Hematopoietic multipotent progenitor cell treated with erythropoietin and hydrocortisone succinate and interleukin-3 and kit ligand, for 15 days (in vitro differentiated cells): ENCODE measurements at places on chromosomes 2 and 18.

GRCh38 chr2:167404627-167405284 lies 516.5 kb downstream of the XIRP2 start:
- DNase-seq: no peak

- no peak for DNase-seq
Observed at GRCh38 chr2:239476029-239476756, 75.4 kb upstream of the HDAC4 start.

DNA sequence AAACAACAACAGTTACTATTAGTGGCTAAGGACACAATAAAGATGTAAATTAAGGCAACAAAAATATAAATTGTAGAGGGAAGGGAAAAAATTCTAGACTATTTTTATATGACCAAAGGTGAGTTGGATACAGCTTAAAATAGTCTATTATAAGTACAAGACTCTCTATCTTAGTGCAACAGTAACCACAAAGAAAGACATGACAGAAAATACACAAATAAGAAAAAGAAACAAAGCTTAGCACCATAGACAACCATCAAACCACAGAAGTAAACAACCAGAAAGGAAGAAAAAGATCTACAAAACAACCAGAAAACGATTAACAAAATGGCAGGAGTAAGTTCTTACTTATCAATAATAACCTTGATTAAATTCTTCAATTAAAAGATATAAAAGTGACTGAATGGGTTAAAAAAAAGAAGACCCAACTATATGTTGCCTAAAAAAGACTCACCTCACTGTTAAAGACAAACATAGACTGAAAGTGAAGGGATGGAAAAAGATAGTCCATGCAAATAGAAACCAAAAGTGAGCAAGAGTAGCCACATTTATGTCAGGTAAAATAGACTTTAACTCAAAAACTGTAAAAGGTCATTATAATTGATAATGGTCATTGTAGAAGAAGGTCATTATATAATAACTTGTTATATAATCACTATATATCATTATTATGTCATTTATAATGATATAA lies 62.5 kb downstream of the USP40 start:
- no peak for DNase-seq

DNA sequence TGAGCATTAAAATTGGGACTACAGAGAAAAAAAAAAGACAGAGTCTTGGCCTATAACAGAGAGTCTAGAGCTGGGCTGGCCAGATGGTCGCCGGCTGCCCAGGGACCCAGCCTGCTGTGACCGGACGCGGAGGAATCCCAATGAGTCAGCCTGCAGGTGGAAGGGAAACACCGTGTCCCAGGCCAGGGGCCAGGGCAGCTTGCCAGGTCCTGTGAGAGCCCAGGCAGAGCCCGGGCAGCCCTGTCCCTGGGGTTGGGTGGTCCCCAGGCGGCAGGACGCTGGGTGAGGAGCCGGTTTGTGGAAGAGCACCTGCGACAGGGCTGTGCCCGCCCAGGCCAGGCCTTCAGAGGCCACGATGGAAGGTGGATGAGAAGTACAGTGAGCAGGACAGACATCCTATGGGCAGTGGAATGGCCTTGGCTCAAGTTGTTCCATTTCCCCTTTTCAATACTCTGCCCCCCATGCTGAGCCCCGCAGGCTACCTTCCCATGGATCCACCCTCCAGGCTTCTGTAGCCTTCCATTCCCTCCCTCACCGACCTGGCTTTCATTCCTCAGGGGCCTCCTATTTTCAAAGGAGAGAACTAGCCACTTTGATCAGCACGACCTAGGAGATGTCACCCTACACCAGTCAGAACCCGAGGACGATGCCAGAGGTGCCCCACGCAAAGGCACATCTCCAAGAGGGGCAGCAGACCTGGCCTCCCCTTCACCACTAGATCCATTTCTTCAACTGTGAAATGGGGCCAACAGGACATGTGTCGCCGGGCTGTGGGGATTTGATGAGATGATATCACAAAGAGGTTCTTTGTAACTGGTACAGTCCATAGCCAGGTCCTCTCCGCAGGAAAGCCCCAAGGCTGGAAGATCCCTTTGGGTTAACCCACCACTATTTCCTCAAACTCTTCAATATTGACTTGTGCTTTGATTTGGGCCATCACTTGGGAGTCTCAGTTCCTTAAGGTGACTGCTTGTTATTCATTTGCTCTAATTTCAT lies 87.5 kb downstream of the POLR1A start:
- DNase-seq: no peak

GRCh38 chr2:150647943-150648342 lies 160.5 kb upstream of the RND3 start:
- no peak for DNase-seq

GRCh38 chr2:201618744-201619662 lies 24.3 kb downstream of the TMEM237 start:
- DNase-seq: no peak

DNA sequence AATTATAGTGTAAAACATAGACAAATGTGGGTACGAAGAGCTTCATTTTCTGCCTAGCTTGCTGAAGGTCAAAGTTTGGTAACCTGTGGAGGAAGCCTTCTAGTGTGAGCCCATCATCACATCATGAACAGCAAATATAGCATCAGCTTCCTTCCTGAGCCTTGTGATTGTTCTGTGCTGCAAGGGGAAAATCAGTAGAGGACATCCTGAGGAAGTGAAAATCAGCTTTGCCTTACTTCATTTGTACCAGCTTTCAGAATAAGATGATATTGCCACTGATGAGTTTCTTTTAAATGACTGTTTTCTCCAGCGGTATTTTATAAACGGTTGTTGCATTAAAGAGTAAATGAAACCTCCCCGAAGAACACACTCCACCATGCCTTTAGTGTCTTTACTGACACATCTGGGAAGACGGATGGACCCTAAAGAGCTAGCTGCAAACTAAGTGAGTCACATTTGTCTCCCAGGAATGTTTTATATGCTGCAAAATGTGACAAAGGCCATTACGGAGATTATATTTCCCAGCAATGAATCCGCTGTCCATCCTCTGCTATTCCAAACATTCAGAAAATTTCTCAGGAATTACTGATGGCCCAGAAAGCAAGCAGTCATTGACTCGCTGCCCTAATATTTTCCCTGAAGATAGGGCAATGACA lies 1272.8 kb downstream of the SUCLG1 start:
- no peak for DNase-seq

DNA sequence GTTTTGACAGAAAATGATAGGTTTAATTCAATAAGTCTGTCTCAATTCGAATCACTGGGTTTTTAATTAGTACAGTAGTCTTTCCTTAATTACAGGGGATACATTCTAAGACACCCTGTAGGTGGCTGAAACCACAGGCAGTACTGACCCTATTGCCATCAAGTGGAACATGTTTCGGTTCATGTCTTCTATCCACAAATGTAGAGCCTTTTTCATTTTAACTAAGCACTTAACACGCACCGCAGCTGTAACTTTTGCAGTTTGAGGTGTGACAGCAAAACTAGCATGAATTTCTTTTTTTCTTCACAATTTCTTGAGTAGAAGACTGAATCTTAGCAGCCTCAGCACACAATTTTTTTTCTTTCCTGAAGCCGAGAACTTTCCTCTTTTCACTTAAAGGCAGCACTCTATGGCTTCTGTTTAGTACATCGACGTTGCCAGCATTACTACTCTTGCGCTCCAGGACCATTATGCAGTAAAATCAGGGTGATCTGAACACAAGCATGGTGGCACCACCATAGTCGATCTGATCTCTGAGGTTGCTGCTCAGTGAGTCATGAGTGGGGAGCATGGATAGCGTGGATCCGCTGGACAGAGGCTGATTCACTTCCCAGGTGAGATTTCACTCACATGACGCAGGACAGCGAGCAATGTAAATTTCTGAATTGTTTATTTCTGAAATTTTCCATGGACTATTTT lies 805.1 kb downstream of the RNF144A start:
- DNase-seq: no peak

DNA sequence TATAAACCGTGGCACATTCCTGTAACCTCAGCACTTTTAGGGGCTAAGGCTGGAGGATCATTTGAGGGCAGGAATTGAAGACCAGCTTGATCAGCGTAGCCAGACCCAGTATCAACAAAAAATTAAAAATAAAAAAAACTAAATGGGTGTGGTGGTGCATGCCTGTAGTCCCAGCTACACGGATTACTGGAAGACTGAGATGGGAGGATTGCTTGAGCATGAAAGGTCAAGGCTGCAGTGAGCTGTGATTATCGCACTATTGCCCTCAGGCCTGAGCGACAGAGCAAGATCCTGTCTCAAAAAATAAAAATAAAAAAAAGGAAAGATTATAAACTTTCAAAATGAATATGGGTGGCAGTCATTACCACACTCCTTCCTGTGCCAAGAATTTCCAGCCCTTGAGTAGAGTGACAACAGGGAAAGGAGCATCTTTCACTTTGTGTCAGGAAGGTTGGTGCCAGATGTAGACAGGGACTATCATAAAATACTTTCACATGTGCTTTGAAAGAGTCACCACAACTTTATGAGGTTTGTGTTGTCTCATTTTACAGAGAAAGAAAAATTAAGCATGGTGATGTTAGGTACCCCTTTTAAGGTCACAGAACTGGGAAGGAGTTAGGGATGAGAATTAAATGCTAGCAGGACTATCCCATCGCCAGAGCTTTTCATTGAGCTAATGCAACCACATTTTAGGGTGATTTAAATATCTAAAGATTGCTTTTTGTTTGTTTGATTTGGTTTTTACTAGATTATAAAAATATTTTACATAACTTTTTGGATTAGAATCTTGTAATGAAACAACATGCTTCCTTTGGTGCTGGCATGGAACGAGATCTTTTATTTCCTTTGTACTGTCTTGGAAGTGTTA lies 1617.4 kb upstream of the ACVR2A start:
- DNase-seq: no peak

- no peak for DNase-seq
Observed at GRCh38 chr2:175677880-175678279, 324.2 kb downstream of the LNPK start.

DNA sequence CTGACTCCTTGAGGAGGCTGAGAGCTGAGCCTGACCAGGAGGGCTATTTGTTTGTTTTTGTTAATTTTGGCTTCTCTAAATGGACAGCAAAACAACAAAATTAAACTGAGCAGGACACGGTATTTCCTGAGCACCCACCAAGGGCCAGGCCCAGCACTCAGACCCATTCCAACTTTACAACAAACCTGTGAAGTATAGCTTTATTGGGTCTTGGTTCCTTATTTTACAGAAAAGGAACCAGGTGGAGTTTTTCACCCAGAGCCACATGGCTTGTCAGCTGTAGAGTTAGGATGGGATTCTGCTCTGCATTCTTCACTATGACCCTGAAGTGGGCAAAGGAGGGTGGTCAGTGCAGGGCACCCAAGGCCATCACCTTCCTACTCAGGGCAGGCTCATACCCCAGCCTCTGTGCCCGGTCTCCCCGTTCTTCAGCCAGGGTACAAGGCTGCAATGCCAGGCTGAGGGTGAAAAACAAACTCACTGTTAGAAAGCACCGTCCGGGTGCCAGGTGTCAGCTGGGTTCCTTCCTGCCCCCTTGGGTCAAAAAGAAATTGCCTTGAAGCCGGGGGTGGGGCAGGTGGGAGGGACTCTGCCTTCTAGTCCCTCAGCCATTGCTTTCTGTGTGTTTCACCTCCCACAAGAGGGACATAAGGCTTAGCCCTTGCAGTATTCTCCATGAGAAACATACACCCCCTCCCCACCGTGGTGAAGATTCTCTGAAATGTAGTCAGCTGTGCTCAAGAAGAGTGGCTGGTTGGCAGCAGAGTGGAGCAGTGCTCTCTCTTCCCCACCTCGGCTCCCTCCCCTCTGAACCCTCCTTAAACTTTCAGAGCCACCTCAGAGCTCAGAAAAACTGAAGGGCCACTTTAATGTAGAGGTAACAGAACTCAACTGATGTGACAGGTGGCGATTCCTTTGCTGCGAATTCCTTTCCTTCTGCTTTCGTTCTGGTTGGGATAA lies 2.2 kb downstream of the PSD4 start:
- DNase-seq: no peak

DNA sequence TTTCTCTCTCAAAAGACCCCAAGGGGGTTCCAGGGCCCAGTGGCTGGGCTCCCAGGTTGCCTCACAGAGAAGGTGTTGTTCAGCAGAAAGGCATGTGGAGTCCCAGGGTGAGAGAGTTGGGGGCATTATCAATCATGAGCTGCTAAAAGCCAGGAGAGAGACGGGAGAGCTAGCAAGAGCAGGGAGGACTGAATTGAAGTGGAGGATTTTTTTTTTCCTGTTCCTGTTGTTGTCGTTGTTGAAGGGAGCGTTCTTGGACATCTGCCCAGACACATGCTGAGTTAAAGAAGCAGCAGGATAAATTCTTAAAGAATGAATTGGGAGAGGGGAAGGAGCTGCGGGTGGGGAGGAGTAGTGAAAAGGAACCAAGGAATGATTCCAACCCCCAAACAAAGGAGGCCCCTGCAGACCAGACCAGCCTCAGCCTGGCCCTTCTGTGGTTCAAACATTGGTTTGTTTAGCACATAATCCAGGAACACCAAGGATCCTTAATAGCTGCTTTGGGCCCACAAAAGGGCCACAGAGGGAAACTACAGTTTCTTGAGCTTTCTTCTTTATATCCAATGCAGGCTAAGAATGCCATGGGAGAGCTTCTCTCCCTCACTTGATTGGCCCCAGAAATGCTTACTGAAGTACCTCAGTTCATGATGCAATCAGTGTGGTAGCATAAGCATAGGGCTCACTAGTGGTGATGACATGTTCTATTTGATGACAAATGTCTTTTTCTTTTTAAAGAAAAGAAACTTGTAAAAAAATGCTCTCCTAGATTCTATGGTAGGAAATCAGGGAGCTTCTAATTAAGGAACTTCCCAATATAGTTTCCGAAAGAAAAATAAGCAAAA lies 146.0 kb downstream of the SETBP1 start:
- no peak for DNase-seq

- no peak for DNase-seq
Observed at GRCh38 chr2:37784071-37784758, 112.8 kb upstream of the CDC42EP3 start.

DNA sequence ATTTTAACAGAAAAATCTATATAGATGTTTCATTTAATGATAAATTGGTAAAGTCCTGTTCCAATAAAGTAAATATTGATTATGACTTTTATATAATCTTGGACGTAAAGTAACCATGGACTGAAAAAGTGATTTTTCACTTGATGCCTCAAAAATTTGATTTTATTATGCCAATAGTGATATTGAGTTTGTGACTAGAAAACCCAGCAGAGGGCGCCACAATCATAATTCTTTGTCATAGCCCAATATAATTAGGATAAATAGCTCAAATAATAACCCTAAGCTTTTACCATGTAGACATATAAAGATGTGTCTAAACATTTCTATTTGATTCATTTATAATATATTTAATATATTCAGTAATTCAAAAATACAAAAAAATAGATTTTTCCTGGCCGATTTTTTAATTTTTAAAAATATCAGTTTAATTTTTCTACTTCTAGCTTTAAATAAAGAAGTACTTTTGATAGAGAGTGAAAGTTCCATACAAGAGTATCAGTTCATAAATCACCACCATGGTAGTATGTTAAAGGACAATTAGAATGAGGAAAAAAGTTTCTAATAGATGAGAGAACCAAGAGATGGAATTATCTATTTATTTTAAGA lies 30.7 kb downstream of the CAMKMT start:
- DNase-seq: peak; percentile 65

DNA sequence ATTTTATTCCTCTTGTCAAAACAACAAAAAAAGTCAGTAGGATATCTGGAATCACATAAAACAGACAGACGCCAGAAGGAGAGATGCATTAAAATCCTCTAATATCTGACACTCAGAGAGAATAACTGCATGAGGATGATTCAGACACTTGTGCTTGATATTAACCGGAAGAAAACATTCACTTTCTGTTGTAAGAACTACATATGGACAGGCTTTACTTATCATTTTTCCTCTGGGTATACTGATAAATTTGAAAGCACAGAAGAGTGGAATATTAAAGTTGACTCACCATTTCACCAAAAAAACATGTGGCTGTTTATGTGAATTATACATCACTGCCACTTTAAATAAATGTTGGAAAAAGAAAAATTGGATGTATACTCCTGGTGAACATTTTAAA lies 589.1 kb upstream of the CDH2 start:
- no peak for DNase-seq
